ENCODE measurements at places on chromosomes 1 and 21. TPM values are rescaled to one million over a fixed set of nuclear protein-coding genes. Genes with fewer than 3 reads are reported as not detected.

DNA sequence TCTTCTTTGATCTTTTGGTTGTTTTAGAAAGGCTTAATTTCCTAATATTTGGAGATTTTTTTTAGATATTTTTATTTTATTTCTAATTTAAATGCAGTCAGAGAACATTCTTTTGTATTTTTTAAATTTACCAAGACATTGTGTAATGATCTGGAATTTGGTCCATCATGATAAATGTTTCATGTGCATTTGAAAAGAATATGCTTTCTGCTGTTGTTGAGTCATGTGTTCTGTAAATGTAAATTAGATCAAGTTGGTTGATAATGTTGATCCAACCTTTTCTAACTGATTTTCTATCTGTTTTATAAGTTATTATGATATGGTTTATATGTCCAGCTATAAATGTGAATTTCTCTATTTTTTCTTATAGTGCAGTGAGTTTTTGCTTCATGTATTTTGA lies 19.8 kb downstream of the UTS2 start:
- H3K4me3 ChIP-seq: no peak overlapping the region
- H3K4me1 ChIP-seq: no peaks in the 10 kb centered on the region
- DNase-seq: no peak
- H3K27ac ChIP-seq: no peak overlapping the region

GRCh38 chr1:30704765-30705509 lies 18.4 kb downstream of the MATN1 start:
- no peaks in the 10 kb centered on the region for H3K36me3 ChIP-seq
- DNase-seq: no peak
- H3K4me3 ChIP-seq: no peak overlapping the region
- peaks cover 13% of the 10 kb centered on the region for H3K4me1 ChIP-seq
- 0 out of 2 replicates have a peak, but pooled peaks cover 6% of the 10 kb centered on the region for H3K27me3 ChIP-seq
- no peak overlapping the region for H3K27ac ChIP-seq

Gene MXRA8
- 11.3 TPM for total RNA-seq

Gene MCOLN3
- 6.2 TPM for total RNA-seq

Gene SPRR2B
- total RNA-seq: not detected
